DMS153 (cell line): ENCODE measurements at places on chromosomes 12 and 14.

- DNase-seq: no peak
Measured at GRCh38 chr12:61250303-61250702, 1009.9 kb upstream of the USP15 start.

DNA sequence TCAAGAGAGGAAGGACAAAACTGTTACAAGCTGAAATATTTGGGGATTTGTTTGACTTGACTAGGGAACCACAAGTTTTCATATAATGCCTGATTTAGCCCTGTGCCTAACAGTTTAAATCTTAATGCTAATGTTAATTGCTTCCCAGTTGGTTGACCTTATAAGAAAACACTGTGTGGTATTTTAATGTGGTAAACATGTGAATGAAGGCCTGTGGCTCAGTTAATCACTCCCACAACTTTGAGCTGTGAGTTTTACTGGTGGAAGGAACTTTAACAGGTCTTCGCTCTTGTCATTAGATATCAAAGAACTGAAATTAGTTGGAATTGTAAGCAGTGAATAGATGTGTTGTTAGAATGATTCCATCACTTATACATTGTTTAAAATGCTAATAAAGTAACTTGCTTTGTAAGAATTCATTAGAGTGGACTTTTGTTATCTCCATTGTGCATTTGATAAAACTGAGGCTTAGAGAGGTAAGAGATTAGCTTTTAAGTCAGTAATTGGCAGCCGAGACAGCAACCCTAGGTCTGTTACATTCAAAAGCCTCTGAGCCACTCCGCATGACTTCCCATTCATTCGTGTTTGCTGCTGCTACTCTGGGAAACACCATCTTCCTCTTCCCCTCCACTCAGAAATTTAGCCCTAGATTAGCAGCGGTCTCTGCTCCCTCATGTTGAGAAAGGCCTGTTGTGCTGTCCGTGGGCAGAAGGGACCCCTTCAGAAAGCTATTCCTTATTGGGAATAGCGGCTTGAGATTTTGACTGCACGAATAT, 1.0 kb upstream of the TBK1 start:
- DNase-seq: peak; percentile 0

- DNase-seq: peak; percentile 69
Measured at GRCh38 chr12:103840876-103841689, at the start of gene NT5DC3. Gene NT5DC3 (minus strand): TSS chr12:103841234. CDS start chr12:103841156, 78 bp downstream.

DNA sequence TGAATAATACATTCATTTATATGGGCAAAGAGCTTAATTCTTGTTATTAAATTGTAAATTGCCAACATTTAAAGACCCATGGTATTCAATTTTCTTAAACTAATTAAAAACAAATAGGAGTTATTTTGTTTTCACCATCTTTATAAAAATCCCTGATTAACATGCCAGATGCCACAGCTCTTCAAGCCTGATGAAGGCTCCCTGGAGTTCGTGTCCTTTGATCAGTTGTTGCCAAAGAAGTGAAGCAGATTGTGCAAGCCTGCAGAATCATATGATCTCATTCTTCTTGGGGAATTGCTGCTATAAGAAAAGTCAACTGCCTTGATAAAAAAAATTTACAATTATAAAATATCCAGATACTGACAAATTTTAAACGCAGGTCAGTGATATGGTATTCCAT, 288.3 kb upstream of the PPFIA2 start:
- no peak for DNase-seq

DNA sequence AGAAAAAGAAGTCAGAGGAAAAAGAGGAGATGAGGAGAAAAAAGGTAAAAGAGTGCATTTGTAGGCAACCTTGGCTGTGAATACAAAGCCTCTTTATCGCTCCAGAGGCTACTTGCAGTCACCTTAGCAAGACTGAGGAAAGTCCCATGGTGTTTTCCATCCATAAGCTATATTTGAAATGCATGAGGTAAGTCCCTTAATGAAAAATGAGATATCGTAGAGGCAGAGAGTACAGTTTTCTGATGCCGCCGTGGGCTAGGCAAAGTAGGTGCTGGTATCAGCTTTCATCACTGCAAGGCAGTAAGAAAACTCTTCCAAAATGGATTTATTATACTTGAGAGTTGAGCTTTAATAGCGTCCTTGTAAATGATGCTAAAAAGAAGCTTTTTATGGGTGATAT, 186.8 kb downstream of the ASCL1 start:
- no peak for DNase-seq

- no peak for DNase-seq
Measured at GRCh38 chr12:68893201-68893600, 39.8 kb downstream of the CPM start.

- no peak for DNase-seq
Measured at GRCh38 chr14:69006346-69006745, 27.2 kb upstream of the ACTN1 start.

- DNase-seq: no peak
Measured at GRCh38 chr12:67802731-67803130, 154.2 kb downstream of the DYRK2 start.

DNA sequence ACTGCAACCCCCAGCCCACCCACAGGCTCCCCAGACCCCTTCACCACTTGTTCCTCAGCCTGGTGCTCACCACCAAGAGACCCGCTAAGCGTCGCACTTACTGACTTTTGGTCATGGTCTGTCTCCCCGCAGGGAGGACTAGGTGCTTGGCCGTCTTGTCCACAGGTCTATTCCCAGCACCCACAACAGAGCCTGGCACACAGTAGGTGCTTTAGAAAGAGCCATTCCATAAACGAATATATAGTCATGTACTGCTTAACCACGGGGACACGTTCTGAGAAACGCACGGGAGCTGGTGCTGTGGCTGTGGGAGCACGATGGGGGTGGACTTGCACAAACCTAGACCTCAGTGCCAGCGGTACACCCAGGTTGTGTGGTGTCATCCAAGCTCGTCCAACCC, 34.0 kb downstream of the NCOR2 start:
- no peak for DNase-seq

DNA sequence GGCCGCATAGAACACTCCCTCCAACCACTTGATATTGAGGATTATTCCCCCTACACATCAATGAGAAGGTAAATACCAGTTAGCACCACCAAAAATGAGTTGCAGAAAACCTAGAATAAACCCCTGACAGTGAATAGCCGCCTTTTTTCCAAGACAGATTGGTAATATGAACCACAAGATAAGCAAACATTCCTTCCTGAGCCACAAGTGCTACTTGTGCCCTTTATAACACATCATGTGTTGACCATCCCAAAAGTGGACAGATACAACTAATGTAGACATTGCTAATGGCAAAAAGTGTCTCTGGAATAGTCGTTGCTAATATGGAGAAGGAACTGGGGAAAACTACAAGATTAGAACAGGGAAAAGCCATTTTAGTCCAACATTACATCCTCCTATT, 17.2 kb downstream of the NOXRED1 start:
- DNase-seq: no peak

- DNase-seq: no peak
Measured at GRCh38 chr12:57254506-57255280, 3.7 kb upstream of the STAC3 start.

DNA sequence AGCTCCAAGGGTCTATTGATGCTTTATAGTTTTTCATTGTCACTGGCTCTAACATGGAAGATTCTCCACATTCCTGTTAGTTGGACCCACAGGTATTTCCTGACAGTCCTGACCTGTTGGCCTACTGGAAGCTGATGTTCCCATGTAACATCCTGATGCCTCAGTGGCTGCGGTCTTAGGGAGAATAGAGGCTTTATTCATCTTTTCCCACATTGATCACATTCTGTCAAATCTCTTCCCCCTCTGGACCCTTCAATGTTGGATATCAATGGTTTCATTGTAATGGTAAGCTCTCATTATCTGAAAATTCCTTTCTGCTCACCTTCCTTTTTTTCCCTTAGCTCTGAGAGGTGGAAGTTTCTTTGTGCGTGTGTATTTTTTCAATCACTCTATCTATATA, 280.9 kb upstream of the TBX3 start:
- DNase-seq: no peak

DNA sequence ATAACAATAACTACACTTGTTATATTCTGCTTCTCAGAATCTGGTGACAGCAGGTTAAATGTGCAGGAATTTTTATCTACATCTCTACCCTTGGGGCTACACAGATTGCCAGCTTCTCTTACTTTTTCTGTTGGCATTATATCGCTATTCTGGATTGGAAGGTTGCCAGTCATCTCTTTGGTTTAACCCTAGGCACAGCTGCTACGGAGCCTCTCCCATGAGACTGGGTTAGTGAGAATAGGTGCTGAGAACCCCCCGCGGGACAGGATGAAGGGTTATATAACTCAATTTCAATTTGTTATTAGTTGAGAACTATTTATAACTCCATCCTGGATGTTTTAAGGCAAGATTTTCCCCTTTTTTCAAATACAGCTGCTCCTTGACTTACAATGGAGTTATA, 73.1 kb downstream of the ACADS start:
- DNase-seq: no peak

DNA sequence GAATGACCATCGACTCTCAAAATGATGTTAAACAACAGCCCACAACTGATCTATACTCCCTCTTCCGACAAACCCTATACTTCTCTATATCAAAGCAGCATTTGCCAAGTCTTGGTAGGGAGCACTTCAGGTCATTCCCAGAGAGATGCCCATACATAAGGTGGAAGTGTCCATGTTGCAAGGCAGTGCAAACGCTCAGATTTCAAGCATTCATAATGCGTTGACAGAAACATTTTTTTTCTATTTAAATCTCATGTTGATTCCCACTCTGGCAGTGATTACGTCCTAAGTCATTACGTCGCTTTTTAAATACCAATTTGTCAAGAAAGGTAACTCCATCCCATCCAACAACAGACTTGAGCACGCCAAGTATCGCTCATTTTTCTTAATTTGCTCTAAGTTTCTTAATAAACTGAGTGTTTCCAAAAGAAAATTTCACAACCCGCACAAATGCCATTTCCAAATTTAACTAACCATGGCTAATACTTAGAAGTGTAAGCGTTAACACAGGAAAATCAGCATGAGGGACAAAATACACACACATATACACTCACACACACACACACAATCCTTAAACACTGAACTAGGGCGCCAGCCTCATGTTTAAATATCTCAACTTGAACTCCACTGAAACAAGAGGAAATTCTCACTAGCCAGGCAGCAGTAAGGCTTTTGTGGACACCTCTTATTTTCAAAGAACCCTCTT, 1.1 kb downstream of the GXYLT1 start:
- DNase-seq: no peak

GRCh38 chr14:23143911-23144310, 24.9 kb upstream of the CEBPE start:
- no peak for DNase-seq

GRCh38 chr12:94700662-94701061, 50.3 kb upstream of the TMCC3 start:
- no peak for DNase-seq

- DNase-seq: no peak
Measured at GRCh38 chr12:53791735-53792326, 40.1 kb upstream of the CISTR start.

GRCh38 chr12:121568971-121569751, 11.7 kb downstream of the KDM2B start:
- DNase-seq: no peak

- no peak for DNase-seq
Measured at GRCh38 chr14:75461755-75462349, 34.0 kb downstream of the JDP2 start.

- no peak for DNase-seq
Measured at GRCh38 chr12:32843528-32844095, 53.0 kb downstream of the PKP2 start.

DNA sequence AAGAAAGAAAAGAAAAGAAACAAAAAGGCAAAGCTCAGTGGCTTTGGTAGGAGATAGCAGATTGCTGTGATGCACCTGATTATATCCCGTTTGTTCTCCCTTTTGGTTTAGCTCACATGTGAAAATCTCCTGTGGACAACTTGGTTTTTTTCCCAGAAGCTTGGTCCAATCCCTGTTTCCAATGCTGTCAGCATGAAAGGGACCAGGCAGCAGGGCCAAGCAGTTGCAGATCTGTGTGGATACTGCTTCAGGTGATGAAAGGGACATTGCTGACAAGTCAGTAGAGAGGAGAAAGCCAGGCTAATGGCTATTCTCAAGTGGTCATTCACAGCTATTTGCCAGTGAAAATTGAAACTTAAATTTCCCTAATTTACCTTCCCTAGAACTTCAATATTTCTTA, 18.8 kb upstream of the SLCO1A2 start:
- DNase-seq: no peak

- no peak for DNase-seq
Measured at GRCh38 chr12:109221277-109221931, 87.7 kb downstream of the FOXN4 start.

- DNase-seq: peak; percentile 60
Measured at GRCh38 chr14:76955575-76956315, 72.8 kb downstream of the IRF2BPL start.

- no peak for DNase-seq
Measured at GRCh38 chr12:52766351-52767019, 10.7 kb downstream of the KRT76 start.

- DNase-seq: no peak
Measured at GRCh38 chr12:70744178-70744577, 106.9 kb upstream of the PTPRB start.

- DNase-seq: no peak
Measured at GRCh38 chr12:97024393-97024792, 117.3 kb downstream of the NEDD1 start.

- DNase-seq: no peak
Measured at GRCh38 chr12:20119596-20120402, 248.5 kb upstream of the PDE3A start.

DNA sequence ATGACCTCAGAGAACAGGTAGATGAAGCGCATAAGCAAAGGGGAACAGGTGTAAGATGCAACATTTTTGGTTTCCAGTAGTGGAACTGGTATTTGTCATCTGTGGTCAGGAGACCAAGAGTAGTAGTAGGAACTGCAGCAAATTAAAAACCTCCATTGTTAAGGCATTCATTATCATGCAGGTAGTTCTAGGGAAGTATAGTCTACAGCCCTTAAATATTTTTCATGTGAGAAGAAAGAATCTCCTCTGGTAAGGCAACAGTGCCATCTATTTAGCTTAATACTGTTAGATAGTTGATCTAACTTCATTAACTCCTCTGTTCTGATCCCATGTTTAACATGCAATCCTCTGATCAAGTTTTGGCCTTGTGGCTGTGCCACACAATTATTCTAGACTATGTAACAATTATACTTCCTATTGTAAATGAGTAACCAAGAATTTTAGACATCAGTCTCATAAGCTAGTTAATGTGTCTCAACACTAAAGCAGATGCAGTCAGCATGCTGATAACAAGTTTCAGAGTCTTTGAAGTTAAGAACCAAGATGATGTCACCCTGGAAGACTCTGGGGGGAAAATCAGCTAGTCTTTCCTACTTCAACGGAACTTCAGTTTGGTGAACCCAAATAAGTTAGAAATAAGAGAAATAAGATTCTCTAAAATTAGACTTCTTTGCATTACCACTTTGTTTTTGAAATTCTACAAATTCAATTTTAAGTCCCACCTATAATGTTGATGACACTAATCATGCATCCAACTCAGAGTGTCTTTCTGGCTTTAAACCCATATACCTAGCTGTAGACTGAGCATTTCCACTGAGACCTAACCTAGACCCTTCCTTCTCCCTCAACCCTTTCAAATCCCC, 70.9 kb downstream of the STXBP6 start:
- DNase-seq: no peak

- DNase-seq: no peak
Measured at GRCh38 chr12:30988086-30988485, 61.5 kb downstream of the TSPAN11 start.

- no peak for DNase-seq
Measured at GRCh38 chr14:70943838-70944237, 36.6 kb downstream of the PCNX1 start.
